Activated CD4-positive, CD25-positive, alpha-beta regulatory T cell (primary cell): ENCODE measurements at places on chromosomes 7 and 10.
A peak's percentile ranks its signal among the peaks of the same experiment; 100 is the strongest.

DNA sequence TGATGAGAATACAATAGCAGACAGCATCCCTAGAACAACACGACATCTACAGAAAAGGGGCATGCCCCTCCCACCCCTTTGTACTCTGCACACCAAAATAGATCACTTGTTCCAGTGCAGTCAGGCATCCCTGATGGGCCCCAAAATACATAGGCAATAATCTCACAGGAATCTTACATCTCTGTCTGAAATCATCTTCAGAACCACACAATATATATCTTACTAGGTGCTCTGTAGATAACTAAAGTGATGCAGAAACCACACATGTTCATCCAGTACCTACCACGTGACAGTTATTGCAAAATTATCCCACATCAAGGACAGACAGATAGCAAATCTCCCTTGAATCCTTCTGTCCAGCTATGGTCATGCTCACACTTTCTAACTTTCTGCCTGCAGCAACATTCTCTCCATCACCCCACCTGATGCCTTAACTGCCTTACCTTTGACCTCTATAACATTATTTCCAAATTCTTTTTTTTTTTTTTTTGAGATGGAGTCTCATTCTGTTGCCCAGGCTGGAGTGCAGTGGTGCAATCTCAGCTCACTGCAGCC, 30.7 kb downstream of the ST8SIA6 start:
- DNase-seq, result no peak

DNA sequence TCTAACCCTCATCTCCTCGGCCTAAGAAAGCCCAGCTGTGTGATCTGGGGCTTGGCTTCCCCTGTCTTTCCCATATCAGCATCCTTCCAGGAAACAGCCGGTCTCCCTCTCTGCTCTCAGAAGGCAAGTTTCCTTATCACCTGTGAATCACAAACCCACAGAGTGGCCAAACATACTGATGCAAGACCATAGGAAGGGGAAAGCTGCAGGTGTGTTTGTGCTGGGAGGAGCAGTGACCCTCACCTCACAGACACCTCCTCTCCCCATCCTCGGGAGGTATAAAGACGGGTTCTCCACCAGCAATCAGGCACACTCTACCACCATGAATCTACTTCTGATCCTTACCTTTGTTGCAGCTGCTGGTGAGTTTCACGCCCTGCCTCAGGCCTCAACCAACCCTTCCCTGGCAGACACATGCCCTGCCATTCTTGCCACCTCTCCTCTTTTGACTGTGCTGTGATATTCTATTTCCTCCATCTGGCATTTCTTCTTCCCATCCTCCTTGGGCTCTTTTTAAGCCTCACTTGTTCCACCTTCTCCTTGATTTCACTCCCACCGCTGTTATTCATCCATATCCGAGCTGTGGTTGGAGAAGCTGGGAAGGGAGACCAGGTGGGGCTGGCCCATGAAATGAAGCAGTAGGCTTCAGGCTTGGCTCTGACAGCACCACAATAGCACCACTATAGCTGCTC, at the start of gene PRSS2:
PRSS2 (plus strand) TSS at position 310 of the 692 bp plus-strand sequence; CDS start at position 323, 13 bp downstream.
- no peak for DNase-seq

GRCh38 chr7:113292105-113292504, 173.8 kb upstream of the SMIM30 start:
- no peak for DNase-seq

- DNase-seq, result no peak
These were observed 2.5 kb downstream of the ZEB1 start for GRCh38 chr10:31321396-31321941.

DNA sequence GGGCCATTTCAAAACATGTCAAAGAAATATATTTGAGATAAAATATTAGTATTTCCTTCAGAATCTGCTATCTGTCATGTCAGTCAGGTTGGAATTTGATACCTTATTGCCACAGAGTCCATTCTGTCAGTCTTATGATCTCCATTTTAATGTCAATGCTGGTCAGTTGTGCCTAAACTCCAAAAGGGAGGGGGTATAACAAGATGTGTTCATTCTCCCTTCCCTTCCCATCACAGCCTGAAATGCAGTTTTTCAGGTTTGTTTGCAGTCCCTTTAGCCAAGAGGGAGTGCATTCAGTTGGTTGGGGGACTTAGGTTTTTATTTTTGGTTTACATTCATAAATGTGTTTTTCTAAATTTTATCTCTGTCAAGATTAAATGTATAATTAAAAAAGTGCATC, 59.8 kb upstream of the INHBA start:
- no peak for DNase-seq

DNA sequence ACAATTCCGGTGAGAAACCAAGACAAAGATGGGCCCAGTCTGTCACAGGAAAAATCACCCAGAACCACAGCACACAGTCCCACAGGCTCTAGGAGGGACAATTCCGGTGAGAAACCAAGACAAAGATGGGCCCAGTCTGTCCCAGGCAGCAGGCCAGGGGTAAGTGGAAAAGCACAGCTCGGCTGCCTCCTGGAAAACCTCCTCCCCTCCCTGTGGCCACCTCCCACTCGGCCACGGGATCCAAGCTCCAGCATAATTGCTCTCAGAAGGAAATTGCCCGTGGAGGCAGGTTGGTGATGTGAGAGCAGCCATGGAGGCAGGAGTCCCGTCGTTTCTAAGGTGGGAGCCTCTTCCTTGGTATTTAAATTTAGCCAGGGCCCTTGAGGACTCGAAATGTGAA, 95.7 kb downstream of the PLXNA4 start:
- no peak for DNase-seq

DNA sequence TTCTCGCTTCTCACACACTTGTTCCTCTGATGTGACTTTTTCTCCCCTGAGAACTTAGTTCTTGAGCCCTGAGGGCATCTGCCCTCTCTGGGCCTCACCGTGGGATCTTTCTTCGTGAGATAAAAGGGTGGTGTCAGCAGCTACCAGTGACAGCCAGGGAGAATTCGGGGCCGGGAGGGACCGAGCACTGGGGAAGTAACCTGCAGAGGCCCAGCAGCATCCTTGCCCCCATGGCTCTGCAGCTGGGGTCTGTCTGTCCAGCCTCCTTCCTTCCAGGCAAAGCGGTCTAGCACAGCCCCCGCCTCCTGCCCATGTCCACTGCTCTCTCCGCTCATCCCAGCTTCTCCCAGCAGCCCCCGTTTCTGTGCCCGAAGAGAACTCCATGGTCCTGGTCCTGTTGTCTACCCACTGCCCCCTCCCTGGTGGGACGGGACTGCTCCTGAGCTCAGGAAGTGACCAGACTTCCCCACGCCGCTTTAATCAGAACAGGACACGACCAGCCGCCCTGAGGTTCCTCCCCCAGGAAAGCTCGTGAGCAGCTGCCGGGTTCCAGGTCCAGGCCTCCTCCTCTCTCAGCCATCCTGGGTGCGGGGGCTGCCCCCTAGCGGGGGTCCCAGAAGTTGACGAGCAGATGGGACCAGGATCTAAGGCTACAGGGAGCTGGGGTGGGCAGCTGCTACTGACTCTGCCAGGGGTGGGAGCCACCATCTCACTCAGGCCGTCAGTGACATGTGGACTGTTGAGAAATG, 187.5 kb downstream of the WDR37 start:
- DNase-seq, result no peak

- DNase-seq, result no peak
These were observed 20.5 kb upstream of the DLD start for GRCh38 chr7:107870427-107871000.

- DNase-seq, result no peak
These were observed 4.6 kb downstream of the ITGB1 start for GRCh38 chr10:32953277-32953927.

DNA sequence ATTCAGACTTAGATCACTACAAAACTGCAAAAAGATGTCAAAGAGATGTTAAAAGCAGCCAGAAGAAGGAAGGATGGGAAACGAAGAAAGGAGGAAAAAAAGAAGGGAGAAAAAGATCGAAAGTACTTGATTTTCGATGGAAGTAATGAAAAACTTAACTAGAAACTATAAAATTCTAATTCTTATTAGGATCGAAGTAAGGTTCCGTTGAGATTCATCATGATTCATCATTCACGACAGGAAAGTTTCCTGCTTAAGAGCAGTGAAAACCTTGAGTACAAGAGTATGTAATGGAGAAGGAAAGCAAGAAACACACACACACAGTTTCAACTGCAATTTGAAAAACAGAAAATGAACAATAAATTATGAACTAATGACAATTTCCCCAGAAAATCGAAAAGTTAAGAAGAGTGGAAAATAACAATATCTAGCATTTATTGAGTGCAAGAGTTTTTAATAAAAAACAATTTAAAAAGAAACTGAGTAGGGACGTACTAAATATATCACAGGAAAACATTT, 1.1 kb upstream of the ING3 start:
- no peak for DNase-seq

DNA sequence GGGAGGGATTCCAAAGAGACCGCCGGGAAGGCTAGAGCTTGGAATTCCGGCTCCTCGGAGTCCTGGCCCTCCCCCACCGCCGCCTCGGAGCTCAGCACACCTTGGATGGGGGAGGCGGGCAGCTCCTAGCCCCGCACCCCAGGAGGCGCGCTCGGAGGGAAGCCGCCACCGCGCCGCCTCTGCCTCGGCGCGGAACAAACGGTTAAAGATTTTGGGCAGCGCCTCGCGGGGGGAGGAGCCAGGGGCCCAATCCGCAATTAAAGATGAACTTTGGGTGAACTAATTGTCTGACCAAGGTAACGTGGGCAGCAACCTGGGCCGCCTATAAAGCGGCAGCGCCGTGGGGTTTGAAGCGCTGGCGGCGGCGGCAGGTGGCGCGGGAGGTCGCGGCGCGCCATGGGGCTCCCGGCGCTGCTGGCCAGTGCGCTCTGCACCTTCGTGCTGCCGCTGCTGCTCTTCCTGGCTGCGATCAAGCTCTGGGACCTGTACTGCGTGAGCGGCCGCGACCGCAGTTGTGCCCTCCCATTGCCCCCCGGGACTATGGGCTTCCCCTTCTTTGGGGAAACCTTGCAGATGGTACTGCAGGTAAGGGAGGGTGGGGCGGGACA, at the start of gene CYP26A1:
CYP26A1 (plus strand) TSS at position 355 of the 608 bp plus-strand sequence; CDS start at position 397, 42 bp downstream.
- no peak for DNase-seq

- no peak for DNase-seq
These were observed 227.0 kb upstream of the HDAC9 start for GRCh38 chr7:18268571-18268970.

GRCh38 chr7:94149789-94150545, 145.8 kb upstream of the BET1 start:
- no peak for DNase-seq

- no peak for DNase-seq
These were observed 70.2 kb downstream of the ANKRD26 start for GRCh38 chr10:27030060-27030459.

DNA sequence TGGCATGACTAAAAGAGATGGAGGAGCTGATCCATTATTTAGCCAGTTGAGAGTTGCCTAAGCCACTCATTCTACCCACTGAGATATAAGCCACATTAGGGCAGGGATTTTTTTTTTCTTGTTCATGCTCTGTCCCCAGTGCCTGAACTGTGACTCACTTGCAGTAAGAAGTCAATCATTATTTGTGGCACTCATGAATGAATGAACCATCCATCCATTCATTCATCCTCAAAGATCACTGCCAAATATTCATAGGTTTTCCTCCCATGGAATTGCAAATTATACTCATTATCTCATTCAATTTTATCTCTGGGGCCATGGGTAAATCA, 22.8 kb upstream of the ARID5B start:
- DNase-seq, result no peak

GRCh38 chr7:23654508-23654907, 25.5 kb upstream of the FAM221A start:
- DNase-seq, result no peak

- DNase-seq, result no peak
These were observed 104.7 kb downstream of the GFRA1 start for GRCh38 chr10:116168329-116168728.

DNA sequence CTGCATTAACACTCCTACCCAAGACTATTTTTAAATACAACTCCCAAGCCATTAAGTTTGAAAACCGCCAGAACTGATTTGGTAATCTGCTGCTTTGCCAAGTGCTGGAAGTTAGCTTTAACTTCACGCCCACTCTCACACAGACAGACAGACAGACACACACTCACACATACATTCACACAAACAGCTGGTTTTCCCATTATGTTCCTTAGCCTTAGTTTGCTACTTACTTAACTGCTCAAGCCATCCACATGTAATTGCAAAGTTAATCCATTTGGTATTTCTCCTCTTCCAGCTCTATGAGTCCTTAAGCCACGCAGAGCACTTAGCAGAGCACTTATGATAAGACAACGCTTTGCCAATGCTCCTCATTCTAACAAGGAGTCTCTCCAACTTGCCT, 8.3 kb downstream of the COBL start:
- DNase-seq, result no peak

GRCh38 chr10:67884842-67885670, 600 bp downstream of the SIRT1 start:
- peak; percentile 41 for DNase-seq

GRCh38 chr10:33616956-33617355, 282.5 kb upstream of the NRP1 start:
- no peak for DNase-seq

GRCh38 chr7:38565289-38565688, 65.9 kb downstream of the AMPH start:
- no peak for DNase-seq

DNA sequence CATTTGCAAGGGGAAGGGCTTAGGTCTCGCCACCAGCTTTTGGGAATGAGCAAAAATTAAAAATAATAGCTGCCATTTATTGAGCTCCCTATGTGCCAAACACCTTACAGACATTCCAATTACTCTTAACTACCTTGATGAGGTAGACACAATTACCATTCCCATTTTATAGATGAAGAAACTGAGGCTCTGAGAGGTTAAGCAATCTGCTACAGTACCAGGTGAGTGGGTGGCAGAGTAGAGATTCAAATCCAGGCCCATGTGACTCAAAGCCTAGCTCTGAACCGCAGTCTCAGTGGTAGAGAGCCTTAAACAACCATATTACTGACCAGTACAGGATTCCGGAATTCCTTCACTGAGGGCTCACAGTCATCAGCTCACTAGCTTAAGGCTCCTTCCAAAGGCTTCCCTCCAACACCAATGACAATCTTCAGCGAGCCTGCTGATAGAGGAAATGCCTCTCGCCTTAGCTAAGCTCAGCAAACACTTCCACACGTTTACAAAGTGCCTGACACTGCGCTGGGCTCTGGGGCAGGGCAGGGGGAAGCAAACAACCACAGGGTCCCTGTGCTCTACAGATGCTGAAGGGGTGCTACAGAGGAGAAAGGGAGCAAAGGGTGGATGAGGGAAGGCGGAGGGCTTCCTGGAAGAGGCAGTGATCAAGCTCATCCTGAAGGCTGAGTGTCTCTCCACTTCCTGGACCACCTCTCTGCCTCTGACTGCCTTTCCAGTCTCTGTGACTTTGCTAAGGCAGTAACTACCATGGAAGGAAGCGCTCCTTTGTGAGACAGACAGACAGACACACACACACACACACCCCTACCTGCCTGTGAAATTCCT, 7.4 kb downstream of the LRRC20 start:
- DNase-seq, result no peak

- DNase-seq, result no peak
These were observed 79.4 kb downstream of the HYCC1 start for GRCh38 chr7:22934473-22935065.

- DNase-seq, result no peak
These were observed 82.6 kb upstream of the CHCHD3 start for GRCh38 chr7:133164498-133164897.
